Spleen (tissue), 13 donors: ENCODE measurements at places on chromosomes 7 and 10. TPM values are rescaled to one million over a fixed set of nuclear protein-coding genes. Genes with fewer than 3 reads are reported as not detected.

DNA sequence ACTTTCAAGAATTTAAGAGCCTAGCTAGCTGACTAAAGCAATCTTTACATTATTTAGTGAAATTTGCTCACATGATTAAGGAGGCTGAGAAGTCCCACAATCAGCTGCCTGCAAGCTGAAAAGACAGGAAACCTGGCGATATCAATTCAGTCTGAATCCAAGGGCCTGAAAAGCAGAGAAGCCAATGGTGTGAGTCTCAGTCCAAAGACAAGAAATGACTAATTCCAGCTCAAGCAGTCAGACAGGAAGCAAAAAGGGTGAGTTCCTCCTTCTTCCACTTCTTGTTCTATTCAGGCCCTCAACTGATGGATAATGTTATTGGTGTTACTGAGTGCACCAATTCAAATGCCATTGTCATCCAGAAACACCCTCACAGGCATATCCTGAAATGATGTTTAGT lies 1231.6 kb upstream of the CELF2 start:
- DNase-seq: no peak

DNA sequence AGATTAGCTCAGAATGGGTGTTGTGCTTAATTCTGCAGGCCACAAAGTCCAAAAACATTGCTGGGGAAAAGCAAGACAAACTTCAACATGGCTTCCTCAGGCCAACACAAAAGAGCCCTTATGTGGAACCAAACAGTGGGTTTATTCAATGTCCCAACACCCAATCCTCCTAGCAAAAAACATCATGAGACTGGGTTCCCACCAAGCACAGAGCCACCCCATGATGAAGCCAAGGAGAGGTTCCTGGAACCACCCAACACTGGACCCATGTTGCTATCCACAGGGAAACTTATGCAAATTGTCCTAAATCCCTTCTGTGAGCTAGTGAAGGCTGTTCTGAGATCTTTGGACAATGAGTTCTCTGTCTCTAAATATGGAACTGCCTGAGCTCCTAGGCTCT lies 24.0 kb downstream of the SLC25A13 start:
- DNase-seq: no peak

GRCh38 chr7:50806143-50806542 lies 23.4 kb upstream of the GRB10 start:
- no peak for DNase-seq

GRCh38 chr7:21898265-21898930 lies 47.3 kb downstream of the CDCA7L start:
- DNase-seq: peak; percentile 83

- DNase-seq: peak; percentile 63
Measured at GRCh38 chr7:47352394-47352968, 229.4 kb downstream of the TNS3 start.

GRCh38 chr7:65974876-65975275 lies 7.1 kb downstream of the GUSB start:
- DNase-seq: no peak

GRCh38 chr10:110455446-110455845 lies 42.3 kb upstream of the DUSP5 start:
- DNase-seq: peak; percentile 61

DNA sequence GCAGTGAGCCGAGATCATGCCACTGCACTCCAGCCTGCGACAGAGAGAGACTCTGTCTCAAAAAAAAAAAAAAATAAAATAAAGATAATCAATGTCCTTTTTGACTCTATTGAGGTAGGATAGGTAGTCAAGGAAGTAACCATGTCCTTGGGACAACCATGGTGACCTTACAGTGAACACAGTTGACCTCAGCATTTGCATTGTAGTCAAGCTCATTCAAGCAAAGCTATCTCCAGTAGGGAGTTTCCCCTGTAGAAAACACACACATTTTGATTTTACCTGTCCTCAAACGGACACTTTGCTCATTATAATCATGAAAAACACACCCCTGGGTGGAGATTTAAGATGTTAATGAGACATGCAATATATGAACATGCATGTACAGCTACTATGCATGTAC lies 171.7 kb downstream of the KIF20B start:
- no peak for DNase-seq

GRCh38 chr10:47245731-47246350 lies 54.2 kb upstream of the GDF10 start:
- DNase-seq: peak; percentile 58

Gene LHPP
- 24.2 TPM for total RNA-seq

Gene FAM237B
- total RNA-seq: not detected

Gene CLDN3
- not detected for total RNA-seq

Gene PARD3
- 8.3 TPM for total RNA-seq

Gene MRLN
- total RNA-seq: not detected

Gene TFR2
- 1.9 TPM for total RNA-seq
